Activated CD4-positive, CD25-positive, alpha-beta regulatory T cell treated with anti-CD3 and anti-CD28 coated beads, Interleukin-2, amount 50 U/mL, for 24 hours (primary cell): ENCODE measurements at places on chromosomes 3 and 15.
A peak's percentile ranks its signal among the peaks of the same experiment; 100 is the strongest.

DNA sequence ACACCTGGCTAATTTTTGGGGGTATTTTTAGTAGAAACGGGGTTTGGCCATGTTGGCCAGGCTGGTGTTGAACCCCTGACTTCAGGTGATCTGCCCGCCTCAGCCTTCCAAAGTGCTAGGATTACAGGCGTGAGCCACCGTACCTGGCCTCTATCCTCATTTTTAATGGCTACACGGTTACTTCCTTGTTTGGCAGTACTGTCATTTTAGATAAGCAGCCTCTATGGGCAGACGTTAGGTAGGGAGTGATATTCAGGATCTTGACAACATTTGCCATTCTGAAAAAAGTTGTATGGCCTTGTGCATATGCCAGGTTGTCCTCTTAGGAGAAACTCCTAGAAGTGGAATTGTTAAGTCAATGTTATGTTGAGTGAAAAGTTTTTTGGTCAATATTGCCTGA, 141.7 kb downstream of the ITPR1 start:
- ATAC-seq = no peak

DNA sequence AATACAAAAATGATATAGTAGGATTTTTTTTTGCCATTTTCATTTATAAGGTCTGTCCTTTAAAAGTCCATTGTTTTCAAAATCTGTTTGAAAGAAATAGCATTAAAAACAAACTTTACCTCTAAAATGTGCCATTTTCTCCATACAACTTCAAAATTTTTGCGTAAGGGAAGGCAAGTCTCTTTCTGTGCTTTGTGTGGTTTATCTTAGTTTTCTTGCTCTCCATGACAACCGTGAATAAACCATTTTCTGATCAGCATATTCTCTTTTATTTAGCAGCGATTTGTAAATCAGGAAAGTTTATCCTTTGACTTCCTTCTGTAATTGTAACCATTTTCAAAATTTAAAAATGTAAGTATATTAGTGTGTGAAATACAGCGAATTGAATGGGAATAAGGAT, 147.9 kb upstream of the CGNL1 start:
- ATAC-seq = no peak

DNA sequence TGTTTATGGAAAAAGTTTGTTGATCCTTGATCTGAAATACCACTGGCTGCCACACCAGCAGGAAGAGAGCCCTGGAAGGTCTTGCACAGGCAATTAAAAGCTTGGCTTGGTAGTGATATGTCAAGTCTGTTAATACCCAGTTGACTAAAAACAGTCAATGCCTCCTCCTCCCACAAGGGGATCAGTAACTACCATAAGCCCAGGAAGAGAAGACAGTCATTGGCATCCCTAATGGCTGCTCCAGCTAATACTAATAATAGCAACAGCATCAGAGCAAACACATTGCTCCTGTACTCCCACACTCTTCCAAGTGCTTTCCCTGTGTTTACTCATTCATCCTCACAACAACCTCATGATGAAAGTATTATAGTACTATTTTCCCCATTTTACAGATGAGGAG, 528.6 kb downstream of the TAFA4 start:
- ATAC-seq = no peak

DNA sequence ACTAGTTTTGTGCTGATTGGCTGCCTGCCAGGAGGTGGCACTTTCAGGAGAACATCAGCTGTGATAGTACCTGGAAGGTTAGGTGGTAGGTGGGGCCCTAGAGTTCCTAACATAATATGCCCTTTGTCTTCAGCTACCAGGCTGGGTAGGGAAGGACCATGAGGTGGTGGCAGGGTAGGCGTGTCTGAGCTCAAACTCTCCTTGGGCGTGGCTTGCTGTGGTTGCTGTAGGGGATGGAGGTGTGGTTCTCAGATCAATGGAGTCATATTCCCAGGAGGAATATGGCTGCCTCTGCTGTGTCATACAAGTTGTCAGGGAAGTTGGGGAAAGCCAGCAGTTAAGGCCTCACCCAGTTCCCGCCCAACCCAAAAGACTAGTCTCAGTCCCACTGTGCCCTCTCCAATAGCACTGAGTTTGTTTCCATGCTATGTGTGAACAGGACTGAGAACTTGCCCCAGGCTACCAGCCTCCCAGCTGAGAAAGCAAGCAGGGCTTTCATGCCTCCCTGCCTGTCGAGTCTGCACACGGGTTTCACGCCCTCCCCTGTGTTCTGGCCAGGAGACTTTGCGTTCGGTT, 107.7 kb downstream of the CHCHD4 start:
- ATAC-seq = no peak

DNA sequence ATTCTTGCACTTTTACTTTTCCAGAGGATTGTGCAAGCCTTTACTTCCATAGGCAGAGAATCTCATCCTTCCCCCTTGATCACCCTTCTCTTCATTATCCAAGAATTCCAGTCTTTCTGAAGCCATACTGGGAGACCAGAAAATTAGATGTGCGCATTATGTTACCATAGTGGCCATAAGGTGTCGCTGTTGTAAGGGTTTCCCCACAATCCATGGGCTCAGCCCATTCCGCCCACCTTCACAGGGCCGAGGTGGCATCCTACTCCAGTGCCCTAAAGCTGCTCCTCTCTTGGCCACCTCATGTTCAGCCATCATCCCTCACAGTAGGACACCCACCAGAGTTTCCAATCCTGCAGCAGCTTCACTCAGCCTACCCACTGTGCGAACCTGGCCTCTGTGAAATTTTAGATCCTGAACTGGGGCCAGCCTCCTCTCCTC, 35.0 kb downstream of the CTSH start:
- no peak for ATAC-seq

DNA sequence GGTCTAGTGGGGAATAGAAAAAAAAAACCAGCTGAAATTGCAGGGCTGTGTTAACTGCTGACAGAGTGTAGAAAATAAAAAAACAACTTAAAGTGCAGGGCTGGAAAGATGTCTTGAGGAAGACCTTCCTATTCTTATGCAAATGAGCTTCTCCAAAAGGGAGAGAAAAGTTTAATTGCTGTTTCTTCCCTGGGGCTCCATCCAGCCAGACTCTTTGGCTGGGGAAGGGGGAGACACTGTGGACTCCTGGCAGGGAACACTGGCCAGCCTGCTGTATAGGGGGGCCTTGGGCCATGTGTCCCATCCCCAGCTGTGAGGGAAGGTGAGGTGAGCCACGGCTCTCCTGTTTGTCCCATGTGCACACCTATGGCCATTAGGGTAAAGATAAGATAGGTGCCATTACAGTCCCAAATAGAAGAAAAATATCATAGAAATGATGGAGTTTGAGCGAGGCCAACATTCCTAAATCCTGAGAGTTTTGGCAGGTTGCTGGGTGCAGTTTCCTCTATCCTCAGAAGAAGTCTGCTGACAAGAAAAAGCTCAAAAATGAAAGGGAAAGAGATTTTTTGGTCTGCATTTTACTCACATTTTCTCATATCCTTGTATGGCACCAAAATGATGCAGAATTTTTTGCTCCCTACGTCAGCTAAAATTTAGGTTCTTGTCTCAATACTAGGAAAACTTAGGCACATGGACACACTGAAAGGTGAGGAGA, 901.7 kb downstream of the PLOD2 start:
- ATAC-seq = no peak

- ATAC-seq = peak; percentile 63
These were observed 226.8 kb upstream of the IGF1R start for GRCh38 chr15:98421419-98422129.

DNA sequence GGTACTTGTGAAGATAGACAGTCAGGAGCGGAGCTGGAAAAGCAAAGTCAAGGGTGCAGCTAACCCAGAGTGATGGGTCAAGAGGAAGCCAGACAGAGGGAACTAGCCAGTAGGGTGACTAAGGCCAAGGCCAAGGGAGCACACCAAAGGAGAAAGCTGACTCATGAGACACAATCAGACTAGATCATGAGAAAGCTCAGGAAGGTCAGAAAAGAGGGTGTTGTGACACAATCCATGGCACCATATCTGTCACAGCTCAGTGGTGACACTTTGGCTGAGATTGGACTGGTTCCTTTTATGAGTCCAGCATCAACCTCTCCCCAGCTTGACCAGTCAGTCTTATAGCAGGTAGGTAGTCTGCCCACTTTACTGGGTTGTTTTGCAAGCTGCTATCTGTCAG, 22.2 kb downstream of the P2RY1 start:
- peak; percentile 17 for ATAC-seq

- ATAC-seq = no peak
These were observed 33.9 kb upstream of the GPR160 start for GRCh38 chr3:170003881-170004356.

DNA sequence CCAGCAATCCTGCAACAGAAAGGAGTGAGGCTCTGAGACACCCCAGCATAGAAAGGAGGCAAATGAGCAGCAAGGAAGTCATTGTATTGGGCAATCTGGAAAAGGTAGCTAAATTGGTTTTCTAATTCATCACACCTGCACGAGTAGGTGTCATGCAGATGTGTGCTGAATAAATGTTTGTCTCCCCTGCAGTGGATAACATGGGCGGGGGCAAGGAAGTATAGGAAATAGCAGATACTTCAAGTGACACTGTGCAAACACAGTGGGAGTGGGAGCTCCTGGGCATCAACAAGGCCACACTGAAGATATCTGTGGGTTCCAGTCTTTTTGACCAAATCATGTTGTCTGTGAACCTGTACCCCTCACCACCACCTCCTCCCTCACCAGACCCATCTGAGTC, 14.4 kb upstream of the HTR3E start:
- no peak for ATAC-seq

GRCh38 chr3:15325228-15325627, 7.2 kb downstream of the SH3BP5 start:
- ATAC-seq = no peak

DNA sequence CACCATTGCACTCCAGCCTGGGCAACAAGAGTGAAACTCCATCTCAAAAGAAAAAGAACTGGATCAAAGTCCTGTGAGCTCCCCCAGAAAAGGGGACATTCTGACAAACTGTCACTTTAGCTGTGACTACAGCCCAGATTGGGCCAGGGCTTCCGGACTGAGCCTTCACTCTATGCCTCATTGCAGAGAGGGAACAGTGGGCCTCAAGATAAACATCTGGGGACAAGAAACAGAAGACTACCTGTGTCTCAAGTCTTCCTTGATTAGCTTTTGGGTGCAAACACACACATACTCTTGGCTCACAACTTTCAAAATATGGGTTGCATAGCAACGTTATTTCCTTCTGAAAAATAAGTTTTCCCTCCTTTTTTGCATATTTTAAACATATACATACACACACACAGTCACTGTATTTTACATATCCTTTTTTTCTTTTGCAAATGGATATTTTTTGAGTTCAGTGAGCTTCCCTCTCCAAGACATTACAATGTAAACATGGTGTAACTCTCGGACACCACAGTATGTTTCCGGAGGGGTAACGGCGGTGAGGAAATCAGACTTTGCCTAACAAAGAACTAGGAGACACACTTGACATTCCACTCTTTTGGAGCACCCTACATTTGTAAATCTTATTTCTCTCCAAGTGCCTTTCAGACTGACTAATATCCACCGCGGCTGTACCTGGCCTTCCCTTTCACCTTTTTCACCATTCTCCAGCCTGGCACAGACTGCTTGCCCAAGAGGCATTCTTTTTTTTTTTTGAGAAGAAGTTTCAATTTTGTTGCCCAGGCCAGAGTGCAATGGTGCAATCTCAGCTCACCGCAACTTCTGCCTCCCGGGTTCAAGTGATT, 3.5 kb downstream of the TKT start:
- ATAC-seq = no peak

- ATAC-seq = no peak
These were observed 53.6 kb upstream of the AP4E1 start for GRCh38 chr15:50854601-50855490.

DNA sequence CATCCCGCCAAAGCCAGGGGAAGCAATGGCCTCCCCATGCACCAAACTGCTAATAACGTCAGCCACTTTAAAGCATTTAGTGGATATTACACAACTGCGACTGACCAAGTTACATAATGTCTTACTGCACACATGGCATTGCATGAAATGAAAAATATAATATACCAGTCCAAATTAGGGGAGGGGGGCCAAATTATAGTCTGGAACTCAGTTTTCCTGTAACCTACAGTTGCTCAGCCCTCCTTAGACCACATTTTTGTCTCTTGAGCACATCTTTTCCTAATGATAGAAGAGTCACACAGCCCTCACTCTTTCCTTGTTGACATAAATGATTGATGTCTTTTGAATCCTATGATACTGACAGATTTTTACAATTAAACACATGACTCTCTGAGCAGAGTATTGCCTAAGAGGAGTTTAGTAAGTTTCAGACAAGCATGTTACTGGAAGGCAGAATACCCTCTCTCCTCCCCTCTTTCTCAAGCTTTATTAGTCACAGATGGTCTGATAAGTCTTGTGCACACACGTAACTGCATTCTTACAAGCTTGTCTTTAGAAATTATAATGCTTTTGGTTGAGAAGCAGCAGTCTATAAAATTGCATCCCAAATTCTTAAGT, 1.1 kb upstream of the PLD1 start:
- no peak for ATAC-seq

GRCh38 chr3:146033950-146034349, 127.0 kb downstream of the PLOD2 start:
- no peak for ATAC-seq

- peak; percentile 68 for ATAC-seq
These were observed 15.6 kb upstream of the MAGEF1 start for GRCh38 chr3:184727357-184728009.

GRCh38 chr15:71677352-71677751, 133.0 kb upstream of the NR2E3 start:
- ATAC-seq = no peak

GRCh38 chr3:169554611-169555010, 108.9 kb downstream of the MECOM start:
- ATAC-seq = no peak

DNA sequence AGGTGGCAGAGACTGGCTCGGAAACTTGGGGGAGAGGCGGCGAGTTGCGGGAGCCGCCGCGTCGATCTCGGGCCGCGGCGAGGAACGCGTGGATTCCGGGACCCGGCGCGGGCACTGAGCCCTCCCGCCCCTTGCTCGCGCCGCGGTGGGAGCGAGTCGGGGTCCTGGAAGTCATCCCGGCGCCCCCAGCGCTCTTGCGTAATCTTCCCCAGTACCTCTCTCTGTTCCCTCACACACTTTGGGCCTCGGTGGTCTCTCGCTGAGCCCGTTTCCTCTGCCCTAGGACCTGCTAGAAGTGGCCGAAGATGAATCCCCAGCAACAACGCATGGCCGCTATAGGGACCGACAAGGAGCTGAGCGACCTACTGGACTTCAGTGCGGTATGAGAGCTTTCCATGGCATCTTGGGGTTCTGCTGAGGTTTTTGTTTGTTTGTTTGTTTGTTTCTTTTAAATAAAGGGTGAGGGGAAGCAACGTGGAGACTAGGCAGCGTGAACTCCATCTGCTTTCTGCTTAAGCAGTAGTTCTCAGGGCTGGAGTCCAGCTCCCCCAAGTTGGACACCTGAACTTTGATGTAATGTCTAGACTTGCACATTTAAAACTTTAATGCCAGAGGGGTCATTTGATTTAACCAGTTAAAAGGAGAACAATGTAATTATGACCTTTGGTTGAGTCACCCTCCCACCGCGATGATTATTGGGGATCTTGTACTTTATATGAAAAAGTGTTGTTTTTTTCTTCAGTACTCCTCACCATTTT, 1.3 kb downstream of the TCF12 start:
- no peak for ATAC-seq

GRCh38 chr3:185216607-185216958, 37.3 kb downstream of the EHHADH start:
- ATAC-seq = no peak
